ENCODE measurements at places on chromosomes 7 and 10.
A peak's percentile ranks its signal among the peaks of the same experiment; 100 is the strongest.

DNA sequence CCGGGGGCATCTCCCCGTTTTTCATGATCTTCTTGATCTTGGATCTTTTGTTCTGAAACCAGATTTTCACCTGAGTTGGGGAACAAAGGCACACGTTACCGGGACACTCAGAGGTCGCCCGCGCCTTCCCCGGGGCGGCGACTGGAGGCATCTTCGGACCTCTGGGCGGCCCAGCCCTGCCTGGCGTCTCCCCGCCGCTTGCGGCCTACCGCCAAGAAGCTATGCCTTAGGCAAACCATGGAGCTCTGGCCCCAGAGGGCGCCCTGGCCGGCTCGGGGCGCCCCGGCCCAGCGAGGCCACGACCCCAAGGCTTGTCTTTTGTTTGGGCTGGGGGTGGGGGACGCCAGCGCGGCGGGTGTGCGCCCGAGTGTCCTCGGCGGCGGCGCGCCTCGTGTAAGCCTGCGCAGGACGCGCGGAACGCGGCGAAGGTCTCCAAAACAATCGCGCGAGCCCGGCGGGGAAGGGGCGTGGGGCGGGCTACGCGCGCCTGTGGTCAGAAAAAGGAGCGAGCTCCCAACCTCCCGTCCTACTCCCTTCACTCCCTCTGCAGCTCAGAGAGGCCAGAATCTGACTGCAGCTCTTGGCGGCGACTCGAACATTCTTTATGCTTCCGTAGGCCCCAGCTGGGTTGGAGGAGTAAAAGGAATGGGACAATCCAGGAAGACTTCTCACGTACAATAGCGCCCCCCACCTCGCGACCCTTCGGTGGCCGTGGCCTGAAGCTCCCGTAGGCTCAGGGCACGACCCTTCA is 3.5 kb downstream of the DLX5 start:
- DNase-seq = no peak

GRCh38 chr10:79137826-79138225 is 69.1 kb downstream of the ZMIZ1 start:
- peak; percentile 55 for DNase-seq

GRCh38 chr7:148306759-148307158 is 283.8 kb upstream of the C7orf33 start:
- DNase-seq = no peak

DNA sequence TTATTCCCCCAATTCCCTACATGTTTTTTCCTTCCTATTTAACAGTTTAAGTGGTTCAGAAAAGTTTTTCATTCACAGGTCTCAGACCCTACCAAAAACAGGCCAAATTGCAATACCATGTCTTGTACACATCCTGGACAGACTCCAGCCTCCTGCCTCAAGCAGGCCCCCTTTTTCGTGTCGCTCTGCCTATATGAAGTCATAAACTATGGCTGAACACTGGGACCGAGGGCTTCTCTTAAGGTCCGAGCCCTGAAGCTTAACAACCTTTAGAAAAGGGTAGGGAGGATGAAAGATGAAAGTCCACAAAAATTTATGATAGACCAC is 1.4 kb downstream of the FBXW4 start:
- peak; percentile 72 for DNase-seq

- peak; percentile 37 for DNase-seq
These were observed 12.0 kb upstream of the PARD3 start for GRCh38 chr10:34826857-34827766.

DNA sequence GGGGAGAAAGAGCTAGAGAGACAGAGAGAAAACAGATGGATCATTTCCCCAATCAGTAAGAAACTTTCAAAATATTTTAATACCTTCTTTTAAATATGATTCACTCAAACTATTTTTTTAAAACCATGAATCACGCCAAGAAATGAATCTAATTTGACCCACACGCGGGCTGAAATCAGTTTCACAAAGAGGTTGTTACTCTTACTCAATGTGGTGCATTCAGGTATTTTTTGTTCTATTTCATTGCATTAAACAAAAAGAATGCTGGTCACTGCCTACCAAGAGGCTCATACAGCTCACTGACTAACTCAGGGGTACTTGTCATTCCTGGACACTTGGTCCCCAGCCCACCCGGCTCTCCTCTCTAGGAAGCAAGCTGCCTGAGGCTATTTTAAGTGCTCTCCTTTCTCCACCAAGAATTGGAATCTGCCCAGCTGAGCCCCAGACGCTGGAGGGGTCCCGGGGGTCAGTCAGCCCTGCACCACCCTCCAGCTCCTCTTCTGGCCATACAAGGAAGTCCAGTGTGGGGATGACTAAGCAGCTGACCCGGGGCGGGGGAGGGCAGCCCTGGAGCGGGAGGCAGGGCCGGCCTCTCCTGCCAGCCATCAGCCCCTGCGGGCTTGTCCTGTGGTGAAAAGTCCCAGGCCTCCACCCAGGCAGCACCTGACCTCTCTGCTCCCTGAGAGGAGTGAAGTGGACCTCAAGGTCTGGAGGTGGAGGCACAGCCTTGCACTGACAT is 21.7 kb upstream of the PFKP start:
- DNase-seq = peak; percentile 84

- peak; percentile 62 for DNase-seq
These were observed 92.1 kb downstream of the PPP1R3C start for GRCh38 chr10:91540733-91541132.

DNA sequence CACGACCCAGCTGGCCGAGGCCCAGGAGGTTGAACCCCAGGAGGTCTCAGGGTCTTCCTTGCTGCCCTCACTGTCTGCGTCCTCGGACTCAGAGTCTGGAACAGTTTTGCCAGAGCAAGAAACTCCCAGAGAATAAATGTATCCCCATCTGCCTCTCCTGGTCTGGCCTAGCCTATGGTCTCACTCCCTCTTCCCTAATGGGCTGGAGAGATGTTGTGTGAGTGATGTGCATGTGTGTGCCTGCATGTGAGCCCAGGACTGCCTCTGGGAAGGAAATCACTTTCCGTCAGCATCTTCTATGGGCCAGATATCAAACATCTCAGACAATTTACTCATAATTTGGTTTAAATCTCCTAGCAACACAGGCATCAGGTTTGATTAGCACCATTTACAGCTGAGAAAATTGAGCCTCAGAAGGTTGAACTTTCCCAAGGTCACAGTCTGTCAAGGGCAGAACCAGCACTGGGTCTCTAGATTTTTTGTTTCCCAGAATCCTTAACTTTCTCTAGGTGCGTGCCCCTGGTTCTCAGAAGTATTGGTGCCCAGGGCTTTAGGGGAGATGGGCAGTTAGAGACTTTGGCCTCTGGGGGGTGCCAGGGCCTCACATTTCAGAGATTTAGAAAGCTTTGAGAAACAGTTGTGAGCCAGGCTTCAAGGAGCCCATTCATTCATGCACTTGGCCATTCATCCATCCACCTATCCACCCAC is 4.9 kb downstream of the TMEM270 start:
- DNase-seq = peak; percentile 59

DNA sequence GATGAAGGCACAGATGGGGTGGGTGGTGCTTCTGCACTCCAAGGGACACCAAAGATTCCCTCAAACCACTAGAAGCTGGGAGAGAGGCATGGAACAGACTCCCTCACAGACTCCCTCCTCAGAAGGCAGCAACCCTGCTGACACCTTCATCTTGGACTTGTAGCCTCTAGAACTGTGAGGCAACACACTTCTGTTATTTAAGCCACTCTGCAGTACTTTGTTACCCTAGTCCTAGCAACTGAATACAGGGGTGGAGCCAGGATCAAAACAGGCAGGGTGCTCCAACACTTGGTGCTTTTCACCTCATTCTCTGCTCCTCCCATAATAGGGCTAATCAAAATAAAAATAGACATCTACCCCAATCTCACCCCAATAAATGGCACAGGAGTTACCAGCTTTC is 2.3 kb upstream of the GSTO1 start:
- no peak for DNase-seq

GRCh38 chr7:36264123-36264801 is 111.2 kb downstream of the EEPD1 start:
- no peak for DNase-seq

GRCh38 chr10:105149371-105149891 is 508.3 kb downstream of the SORCS3 start:
- DNase-seq = peak; percentile 69

DNA sequence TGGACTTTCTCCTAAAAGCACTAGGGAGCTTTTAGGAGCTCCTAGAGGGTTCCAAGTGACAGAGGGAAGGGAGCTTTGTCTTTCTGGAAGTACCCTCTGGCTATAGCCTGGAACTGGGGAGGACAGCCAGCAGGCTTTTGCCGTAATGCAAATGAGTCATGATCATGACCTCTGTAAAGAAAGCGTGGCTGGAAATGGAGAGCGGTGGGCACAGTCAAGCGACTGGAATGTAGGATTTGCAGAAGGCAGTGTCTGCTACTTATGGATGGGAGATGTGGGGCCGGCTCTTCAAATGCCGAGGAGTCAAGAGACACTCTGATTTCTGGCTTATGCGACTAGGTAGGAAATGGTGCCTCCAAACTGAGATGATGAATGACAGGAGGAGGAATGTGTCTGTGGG is 34.6 kb upstream of the PLPP4 start:
- peak; percentile 98 for DNase-seq

DNA sequence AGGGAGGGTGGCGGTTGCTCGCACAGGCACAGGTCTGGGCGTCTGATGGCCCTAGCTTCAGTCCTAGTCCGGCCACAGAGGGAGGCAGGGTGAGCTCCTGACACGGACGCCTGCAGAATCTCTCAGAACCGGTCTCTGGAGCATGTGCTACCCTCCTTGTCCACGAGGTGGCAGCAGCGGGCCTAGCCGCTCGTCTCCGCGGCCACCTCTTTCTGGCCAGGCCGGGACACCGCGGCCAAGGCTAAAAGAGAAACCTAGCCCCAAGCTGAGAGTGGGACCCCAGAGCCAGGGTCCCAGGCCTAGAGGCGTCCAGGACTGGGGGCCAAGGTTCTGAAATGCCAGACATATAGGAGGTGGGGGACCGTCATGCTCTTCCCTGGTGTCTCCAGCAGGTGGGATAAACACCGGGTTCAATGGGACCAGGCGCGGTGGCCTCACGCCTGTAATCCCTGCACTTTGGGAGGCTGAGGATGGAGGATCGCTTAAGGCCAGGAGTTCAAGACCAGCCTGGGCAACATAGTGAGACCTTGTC is 3.2 kb upstream of the LAT2 start:
- peak; percentile 52 for DNase-seq

GRCh38 chr7:142485617-142486226 is 227.9 kb upstream of the PRSS58 start:
- no peak for DNase-seq

- no peak for DNase-seq
These were observed 350.1 kb upstream of the MKI67 start for GRCh38 chr10:128476368-128476725.

- DNase-seq = no peak
These were observed 266.7 kb downstream of the PRKG1 start for GRCh38 chr10:51340845-51341610.

DNA sequence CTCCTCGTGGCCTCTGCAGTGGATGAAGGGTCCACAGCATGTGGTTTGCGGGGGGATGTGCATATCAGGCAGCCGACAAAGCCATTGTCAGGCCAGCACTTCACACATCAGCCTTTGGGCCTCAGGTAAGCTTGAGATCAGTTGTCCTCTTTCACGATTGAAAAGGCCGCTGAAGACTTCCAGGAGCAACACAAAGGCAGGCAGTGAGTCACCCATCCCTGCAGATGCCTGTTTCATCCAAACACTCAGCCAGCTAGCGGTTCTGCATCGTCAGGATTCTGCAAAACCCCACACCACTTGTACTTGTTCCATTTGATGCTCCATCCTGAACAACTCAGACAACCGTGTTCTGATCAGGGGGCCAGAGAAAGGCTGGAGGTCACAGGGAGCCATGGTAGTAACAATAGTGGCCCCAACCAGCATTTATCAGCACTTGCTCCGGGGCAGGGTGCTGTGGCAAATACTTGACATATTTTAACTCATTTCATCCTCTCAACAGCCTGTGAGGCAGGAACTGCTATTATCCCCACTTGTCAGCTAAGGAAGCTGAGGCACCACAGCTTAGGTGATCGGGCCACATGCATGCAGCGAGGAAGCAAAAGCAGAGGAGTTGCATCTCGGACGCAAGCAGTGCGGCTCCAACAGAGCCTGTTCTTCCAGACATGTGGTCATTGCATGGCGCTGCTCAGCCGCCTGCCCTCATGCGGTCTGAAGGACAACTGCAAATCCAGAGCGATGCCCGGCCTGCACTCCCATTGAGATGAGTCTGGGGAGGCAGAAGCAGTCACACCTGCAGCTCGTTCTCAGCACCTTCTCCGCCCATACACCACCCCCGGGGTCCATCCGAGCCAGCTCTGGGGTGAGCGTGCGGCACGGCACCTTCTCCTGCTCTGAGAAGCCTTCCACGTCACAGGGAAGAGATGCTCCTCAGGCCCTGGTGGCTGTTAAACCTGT is 144.9 kb downstream of the PAXIP1 start:
- no peak for DNase-seq

DNA sequence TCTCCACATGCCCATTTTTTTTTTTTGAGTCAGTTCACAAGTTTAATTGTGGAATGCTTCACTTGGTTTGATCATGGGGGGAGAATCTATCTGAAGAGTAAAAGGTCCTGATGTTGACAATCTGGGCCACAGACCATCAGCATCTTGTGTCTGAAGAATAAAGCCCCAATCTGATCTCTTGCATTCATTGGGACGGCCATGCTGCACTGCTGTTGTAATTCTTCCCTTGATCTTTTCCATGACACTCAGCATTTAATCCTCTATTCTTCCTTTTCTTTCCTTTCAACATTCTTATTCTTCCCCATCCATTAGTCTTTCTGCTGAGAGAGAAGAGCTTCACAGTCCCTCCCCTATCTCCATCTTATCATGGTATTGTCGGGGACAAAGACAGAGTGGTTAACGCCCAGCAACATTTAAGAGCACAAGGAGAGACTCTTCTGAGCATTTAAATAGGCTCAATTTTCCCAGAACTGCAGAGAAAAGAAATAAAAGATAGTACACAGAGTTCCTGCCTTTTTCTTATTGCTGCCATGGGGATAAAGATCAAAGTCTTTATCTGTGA is 1157.3 kb downstream of the SORCS3 start:
- no peak for DNase-seq

DNA sequence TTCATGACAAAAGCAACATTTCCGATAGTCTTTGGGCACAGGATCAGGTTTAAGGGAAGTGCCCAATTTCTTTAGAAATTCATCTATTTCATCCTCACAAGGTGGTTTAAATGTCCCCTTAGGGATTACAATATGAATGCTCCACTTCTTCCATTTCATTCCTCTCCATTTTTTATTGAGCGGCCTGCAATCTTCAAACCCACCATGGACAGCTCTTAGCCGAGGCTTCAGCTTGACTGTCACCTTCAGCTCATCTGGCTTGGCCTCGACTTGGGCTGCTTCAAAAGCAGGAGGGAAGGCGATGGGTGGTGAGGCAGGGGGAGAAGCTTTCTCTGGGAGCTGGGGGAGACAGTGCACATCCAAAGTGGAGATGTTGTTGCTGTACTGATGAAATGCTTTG is 123.2 kb downstream of the GALNT11 start:
- DNase-seq = no peak

DNA sequence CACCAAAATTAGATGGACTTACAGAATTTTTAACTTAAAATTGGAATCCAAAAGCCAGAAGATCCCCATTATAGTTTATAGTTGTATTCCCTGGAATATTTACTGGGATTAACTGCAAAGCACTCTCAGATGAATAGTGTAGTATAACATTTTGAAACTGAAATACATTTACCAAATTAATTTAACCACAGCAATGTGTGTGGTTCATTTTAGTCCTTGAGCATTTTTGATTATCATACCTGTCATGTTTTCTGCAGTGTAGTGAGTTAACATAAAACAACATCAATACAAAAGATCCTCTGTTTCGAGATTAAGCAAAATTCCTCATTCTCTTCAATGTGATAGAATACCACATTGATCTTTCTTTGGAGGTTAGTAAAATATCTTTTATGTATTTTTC is 3.7 kb downstream of the VIM start:
- DNase-seq = no peak

Data from fibroblast of skin of right biceps (primary cell).